ENCODE measurements at places on chromosomes 13 and 19.

DNA sequence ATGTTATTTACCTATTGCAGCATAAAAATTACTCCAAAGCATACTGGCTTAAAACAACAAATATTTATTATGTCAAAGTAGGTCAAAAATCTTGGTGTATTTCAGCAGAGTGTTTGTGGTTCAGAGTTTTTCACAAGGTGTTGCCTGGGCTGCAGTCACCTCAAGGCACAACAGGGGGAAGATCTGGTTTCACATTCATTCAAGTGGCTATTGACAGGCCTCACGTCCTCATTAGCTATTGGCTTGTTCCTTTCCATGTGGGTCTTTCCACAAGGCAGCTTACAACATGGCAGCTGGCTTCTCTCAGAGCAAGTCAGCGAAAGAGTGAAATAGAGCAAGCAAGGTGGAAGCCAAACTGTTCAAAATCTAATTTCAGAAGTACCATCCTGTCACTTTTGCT lies 602.9 kb downstream of the OLFM4 start:
- DNase-seq, result no peak

DNA sequence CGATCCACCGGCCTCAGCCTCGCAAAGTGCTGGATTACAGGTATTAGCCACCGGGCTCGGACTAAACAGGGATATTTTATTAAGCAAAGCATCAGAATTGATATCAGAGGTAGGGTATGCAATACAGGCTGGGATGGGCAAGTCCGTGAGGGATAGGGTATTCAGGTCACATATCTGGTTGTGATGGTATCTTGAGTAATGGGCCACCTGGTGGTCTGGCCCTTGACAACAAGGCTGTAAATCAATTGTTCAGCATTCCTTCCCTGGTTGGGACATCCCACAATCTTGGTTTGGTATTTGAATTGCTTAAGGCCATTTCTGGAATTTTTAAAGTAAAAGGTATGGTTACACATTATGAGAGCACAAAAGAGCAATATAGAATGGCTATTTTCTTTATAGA lies 1588.0 kb downstream of the SLITRK1 start:
- DNase-seq, result no peak

DNA sequence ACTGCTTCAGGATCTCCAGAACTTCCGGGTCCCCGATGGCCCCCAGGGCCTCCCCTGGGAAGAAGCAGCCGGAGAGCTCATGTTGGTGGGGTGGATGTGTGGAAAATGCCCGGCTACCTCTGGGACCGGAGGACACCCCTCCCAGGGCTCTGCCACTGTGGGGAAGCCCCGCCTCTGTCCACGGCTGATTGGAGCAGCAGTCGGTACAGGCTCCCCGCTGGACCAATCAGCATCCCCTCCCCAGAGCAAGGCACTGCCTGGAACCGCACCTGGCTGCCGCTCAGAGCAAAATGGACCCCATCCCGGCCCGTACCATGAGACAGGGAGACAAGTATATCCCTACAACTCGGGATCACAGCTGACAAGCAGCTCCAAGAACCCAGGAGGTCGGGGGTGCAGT lies 6.4 kb downstream of the DOHH start:
- DNase-seq, result peak; percentile 88

- DNase-seq, result peak; percentile 24
Measured at GRCh38 chr19:43532571-43532961, 422 bp upstream of the ZNF575 start.

GRCh38 chr13:69970520-69970919 lies 137.1 kb upstream of the ATXN8OS start:
- DNase-seq, result no peak

GRCh38 chr13:60453490-60453889 lies 56.5 kb downstream of the TDRD3 start:
- DNase-seq, result no peak

DNA sequence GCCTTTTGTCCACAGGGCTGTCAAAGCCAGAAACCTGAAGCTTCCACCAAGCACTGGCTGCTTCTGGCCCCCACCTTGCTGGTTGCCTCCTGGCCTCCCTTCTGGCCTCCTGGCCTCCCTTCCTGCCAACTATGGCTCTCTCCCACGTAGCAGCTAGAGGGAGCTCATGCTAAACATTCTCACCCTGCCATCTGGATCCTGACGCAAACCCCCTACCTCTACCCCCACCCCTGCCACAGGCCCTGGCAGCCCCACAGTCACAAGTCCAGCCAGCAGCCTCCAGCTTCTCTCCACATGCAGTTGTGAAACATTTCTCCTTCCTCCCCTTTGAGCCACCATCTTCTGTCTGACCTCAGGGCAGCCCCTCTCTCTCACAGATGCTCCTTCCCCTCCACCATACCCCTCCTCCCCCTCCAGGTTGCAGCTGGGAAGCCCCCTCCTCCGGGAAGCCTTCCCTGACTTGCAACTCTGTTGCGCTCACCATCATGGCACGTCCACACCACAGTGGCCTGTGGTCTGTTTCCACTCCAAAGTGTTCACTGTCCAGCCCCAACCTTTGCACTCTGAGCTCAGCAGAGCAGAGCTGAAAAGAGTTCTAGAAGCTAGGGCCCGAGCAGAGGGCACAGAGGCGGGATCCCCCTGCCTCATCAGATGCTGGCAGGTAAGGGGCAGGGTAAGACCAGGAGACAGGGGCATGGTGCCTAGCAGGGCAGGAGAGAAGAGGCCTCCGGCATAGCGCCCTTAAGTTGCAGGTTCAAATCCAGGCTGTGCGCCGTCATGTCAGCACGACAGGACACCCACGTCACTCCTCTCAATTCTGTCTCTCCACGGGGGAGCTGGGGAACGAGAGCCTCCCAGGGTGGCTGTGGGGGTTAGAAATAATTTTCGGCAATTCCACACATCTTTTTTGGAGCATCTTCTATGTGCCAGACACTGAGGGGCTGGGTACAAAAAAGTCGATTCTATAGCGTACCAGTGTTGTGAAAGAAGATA lies 7.3 kb downstream of the ADGRL1 start:
- peak; percentile 33 for DNase-seq

GRCh38 chr19:53981376-53981951 lies 10.0 kb upstream of the CACNG6 start:
- peak; percentile 65 for DNase-seq

DNA sequence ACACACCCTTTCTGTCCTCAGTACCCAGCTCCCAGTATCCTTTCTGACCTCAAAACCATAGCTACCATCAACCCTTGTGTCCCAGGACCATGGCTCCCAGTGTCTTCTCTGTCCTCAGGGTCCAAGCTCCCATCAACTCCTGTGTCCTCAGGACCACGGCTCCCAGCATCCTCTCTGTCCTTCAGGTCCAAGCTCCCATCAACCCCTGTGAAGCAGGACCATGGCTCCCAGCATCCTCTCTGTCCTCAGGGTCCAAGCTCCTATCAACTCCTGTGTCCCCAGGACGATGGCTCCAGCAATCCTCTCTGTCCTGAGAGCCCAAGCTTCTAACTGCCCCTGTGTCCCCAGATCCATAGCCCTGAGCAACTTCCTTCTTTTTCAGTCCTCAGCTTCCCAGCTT lies 1.7 kb upstream of the CADM4 start:
- no peak for DNase-seq

DNA sequence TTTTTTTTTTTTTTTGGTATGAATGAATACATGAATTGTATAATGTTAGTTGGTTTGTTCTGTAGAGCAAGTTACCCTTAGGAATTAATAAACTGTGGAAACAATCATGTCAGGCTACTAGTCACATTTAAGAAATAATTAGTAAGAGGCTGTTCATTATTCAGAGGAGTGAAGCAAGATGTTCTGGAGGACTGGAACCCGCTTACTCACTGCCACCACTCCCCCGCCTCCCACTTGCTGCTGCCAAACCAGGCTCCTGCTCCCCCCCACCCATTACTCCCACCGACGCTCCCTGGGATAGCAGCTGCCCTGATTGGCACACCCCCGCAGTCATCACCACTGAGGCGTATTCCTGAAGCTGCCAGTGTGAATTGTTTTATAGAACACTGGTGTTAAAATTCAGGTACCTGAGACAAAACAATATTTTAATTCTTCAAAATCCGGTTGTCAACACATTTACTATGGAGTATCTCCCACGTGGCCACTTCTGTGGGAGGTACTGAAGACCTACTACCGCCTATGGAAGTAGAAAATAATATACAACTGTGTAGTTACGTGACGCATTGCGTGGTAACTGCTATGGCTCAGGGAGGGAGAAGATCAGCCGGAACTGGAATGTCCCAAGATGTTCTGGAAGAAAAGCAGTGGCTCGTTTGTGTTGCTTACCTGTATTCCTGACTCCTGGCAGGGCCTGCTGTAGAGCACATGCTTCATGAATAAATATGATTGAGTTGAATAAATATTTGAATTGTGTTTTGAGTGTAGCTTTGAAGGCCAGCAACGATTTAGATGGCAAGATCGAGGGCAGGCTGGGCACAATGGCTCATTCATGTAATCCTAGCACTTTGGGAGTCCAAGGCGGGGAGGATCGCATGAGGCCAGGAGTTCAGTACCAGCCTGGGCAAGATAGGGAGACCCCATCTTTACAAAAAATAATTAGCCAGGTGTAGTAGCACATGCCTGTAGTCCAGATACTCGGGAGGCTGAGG lies 1.7 kb downstream of the DPY19L3 start:
- no peak for DNase-seq

Measured in WTC11 (cell line).